ENCODE measurements at places on chromosomes 1 and 21.

- DNase-seq: no peak
Measured at GRCh38 chr1:209876078-209876800, 48.5 kb downstream of the UTP25 start.

DNA sequence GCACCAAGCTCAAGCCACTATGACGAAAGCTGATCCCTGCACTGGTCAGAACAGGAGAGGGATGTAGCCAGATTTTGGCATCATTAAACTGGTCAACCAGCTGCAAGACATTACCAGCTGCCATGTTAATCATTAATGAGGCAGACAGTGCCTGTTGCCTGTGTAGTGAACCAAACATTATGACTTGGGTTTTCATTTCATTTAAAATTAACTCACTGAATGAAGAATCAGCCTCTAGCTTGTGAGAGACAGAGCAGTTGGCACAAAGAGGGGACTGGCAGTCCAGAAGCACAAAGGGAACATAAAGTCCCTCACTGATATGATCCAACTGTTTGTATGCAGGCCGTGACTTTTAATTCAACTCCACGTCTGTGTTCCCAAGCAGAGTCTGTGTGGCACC is 318.9 kb downstream of the SEC16B start:
- no peak for DNase-seq

DNA sequence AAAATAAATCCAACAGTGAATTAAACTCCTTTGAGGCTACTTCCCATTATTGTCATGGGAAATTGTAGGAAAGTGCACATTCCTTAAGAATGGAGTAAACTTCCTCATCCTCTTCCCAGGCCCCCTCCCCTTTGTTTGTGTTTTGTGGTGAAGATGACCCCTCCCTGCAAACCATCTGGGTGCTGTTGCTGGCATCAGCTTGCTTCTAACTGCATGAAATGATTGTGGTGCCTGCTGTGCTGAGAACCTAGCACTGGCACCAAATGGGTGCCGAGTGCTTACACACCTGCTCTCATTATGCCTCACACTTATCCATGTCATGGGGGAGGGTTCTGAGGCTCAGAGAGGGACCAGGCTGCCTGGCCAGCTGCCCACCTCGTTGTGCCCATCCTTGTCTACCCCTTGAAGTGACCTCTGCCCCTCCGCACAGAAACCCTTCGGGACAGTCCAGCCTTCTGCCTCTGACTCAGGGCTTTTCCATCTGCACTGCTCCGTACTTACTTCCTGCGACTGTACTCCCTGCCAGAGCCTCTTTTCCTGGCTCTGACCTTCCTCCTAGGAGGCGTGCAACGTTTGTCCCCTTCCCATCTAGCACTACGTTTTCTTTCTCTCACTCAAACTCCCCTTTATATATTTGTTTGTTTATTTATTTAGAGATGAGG is 30.6 kb downstream of the CAPN2 start:
- no peak for DNase-seq

GRCh38 chr1:152252157-152252556 is 28.2 kb upstream of the HRNR start:
- no peak for DNase-seq

- no peak for DNase-seq
Measured at GRCh38 chr1:207103892-207104373, at the start of gene C4BPA. TSS of gene C4BPA (plus strand) at chr1:207104233. CDS start at chr1:207113026, 8,793 bp downstream.

GRCh38 chr21:39518847-39519210 is 67.1 kb downstream of the SH3BGR start:
- no peak for DNase-seq

GRCh38 chr1:200710166-200710565 is 28.5 kb upstream of the CAMSAP2 start:
- no peak for DNase-seq

DNA sequence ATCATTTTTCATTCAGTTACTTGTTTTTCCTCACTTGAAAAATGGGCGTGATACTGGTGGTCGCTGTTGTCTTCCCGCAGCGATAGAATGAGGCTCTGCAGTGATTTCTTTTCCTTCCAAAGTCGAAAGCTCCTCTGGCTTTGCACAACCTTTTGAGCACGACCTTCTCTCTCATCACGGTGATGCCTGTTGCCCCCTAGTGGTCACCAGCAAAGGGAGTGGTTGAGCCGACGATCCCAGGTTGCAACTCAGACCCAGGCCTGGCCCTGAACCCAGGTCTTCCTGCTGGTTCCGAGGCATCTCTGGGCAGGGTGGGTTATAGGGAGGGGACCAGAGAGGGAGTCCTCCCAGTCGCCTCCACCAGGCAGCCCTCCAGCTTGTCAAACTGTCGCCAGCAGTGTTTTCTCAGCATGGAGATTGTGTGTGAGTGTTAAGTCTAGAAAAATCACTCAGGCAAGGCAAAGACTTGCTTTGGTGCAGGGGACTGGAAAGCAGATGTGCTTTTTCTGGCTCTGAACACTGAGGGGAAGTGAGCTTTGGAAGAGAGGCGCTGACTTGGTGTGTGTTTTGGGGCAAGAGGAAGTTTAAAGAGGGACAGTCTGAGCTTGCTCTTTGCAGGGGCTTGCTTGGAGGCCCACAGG is 285.3 kb downstream of the CAMTA1 start:
- peak; percentile 5 for DNase-seq

DNA sequence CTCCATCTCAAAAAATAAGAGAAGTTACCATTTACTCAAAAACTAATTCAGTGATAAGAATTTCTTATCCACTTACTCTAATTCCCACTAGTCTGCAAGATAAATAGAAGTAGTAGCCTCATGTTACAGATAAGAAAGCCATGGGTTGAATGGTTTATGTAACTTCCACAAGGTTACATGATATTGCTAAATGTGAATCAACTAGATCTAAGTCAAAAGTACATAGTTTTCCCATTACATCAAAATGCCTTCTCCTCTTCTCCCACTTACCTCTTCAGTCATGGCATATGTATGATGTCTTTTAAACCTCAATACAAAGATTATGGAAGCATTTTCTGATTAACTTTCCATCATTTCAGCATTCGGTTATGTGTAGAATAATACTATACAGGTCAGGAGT is 108.5 kb downstream of the ASH1L start:
- DNase-seq: no peak

DNA sequence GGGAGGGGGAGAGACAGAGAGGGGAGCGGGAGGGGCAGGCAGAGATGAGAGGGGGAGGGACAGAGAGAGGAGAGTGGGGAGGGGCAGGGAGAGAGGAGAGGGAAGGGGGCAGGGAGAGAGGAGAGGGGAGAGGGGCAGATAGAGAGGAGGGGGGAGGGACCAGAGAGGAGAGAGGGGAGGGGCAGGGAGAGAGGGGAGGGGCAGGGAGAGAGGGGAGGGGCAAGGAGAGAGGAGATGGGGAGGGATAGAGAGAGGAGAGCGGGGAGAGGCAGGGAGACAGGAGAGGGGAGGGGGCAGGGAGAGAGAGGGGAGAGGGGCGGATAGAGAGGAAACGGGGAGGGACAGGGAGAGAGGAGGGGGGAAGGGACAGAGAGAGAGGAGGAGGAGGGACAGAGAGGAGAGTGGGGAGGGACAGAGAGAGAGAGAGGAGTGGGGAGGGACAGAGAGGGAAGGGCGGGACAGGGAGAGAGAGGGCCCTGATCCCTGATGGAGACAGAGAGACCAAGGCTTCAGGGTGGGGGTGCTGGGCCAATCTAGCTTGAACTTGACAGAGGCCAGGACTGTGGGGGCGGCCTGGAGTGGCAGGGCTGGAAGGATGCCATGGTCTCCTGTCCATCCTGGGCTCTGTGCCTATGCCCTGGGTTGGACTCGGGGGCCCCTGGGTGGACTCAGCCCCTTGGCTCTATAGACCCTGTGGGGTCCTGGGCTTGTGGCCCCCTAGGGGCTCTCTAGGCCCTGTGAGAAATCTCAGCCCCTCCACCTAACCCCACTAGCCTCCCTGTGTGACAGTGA is 43.6 kb downstream of the DMRTB1 start:
- no peak for DNase-seq

GRCh38 chr1:221849897-221850296 is 108.0 kb upstream of the DUSP10 start:
- DNase-seq: no peak
